ENCODE measurements at places on chromosomes 6 and 20.

GRCh38 chr6:78618970-78619369, 248.4 kb upstream of the IRAK1BP1 start:
- no peak for DNase-seq

DNA sequence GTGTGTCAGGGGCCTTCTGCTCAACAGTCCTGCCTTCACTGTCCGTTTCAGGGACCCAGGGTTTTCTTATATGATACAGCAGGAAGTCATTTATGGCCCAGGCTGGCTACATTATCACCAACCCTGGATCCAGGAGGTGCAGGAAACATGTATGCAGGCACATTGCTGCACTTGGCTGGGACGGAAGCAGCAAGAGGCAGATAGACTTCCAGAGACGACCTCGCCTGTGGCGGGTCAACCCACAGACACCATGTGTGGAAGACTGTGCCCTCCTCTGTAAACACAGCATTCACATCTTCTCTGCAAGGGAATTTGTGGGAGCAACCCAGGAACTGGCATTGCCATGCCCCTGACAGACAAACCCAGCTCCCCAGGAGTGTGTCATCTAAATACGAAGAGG, 43.7 kb downstream of the TBC1D7 start:
- no peak for DNase-seq

- no peak for DNase-seq
These were observed 371.4 kb upstream of the ID4 start for GRCh38 chr6:19465760-19466159.

- no peak for DNase-seq
These were observed 3.2 kb downstream of the SLC22A7 start for GRCh38 chr6:43301081-43301870.

DNA sequence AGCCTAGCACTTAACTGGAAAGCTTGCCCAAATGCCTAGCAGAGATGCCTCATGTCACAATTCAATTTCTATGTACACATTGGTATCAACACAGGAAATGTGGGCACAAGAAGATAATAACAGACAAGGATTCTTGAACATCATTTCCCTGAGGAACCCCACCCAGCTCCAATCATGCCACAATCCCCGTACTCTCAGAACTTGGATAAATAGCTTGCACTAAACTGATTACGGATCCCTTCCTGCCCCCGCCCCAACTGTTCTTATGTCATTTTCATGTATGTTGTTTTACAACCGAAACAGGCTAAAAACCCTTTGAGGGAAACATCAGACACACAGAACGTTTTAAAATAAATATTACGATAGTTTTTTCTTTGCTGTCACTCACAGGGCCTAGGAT, 87.1 kb downstream of the BACH2 start:
- DNase-seq: no peak
